HuH-7 (cell line): ENCODE measurements at places on chromosomes 16 and 17.

DNA sequence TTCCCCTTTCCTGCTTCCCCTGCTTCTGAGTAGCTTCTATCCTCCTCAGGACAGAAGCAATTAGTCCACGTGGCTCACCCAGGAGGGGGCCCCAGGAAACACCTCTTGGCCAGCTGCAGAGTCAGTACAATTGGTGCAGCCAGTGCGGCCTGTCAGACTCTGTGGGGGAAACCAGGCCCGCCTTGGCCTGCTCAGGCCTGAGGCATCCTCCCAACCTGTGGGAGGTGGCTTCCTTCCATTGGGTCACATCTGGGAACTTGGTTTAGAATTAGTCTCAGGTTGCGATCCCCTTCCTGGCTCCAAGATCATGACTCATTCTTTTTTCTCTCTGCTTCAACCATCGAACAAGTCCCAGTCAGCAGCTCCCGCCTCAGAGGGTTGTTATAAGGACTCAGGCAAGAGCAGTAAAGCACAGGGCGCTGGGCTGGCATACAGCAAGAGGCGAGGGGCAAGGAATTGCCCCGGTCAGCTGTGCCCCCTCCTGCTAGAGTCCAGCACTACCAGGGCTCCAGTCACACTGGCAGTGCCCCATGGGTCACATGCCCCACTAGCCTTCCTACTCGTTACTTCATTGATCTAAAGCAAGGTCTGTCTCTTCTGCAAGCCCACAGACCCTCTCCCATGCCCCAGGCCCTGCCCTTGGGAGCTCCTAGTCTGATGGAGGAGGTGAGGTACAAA lies 8.1 kb upstream of the EPX start:
- DNase-seq, result no peak

DNA sequence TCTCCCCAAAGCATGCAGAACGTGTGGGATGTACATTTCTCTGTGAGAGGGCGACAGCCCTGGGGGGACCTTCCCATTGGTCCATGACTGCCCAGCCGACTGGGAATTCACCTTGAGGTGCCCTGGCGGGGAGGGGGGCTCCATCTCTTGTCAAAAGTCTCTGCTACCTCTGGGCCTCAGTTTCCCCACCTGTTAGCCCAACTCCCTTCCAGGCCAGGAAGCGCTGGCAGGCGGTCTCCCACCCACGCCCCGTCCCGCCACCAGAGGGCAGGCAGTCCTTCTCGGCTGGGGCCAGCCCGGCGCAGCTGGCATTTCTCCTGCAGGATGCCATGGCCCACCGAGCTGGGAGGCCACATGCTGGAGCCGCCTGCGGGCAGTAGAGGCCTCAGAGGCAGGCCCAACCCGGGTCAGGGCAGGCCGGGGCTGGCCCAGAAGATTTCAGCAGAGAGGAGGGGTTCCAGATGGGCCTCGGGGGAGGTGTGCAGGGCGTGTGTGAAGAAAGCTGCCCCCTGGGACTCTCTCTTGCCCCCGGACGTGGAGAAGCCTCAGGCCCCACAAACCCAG lies 16.6 kb downstream of the CD7 start:
- DNase-seq, result peak; percentile 88

GRCh38 chr16:4113358-4114256 lies 2.6 kb downstream of the ADCY9 start:
- DNase-seq, result no peak

- DNase-seq, result no peak
Measured at GRCh38 chr16:14070555-14070876, 603 bp upstream of the MRTFB start.

DNA sequence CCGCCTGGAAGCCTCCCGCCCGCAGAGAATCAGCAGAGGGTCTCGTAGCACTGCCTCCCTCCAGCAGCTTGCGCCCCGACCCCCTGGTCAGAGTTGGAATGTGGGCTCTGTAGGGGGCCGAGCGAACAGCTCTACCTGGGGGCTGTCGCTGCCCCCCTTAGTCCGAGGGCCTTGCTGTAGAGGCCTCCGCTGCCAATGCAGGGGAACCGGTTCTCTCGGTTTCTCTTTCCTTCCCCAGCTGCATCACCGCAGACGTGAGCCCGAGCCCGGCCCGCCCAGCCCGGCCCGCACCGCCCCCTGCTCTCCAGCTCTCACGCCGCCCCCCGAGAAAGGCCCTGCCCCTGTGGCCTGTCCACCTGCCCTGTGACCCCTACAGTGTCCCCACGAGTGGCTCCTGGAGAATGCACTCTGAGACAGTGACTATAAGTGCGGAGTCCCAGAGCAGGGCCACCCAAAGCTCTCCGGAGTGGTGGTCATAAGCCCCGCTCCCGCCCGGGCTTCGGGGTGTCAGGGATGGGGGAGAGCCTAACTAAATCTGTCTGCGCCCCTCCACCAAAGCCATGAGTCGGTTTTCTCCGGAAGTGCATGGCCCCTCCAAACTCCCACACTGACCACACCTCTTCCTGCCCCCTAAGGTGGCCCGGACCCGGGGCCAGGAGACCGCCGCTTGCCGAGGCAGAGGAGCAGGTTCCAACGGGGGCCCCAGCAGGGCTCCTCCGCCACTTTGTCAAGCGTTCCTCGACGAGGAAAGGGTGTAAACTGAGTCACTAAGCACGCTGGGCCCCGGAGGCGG lies 1.7 kb downstream of the ARHGAP27 start:
- peak; percentile 75 for DNase-seq

- no peak for DNase-seq
Measured at GRCh38 chr16:57305159-57305811, 20.8 kb upstream of the PLLP start.

- no peak for DNase-seq
Measured at GRCh38 chr17:79922116-79922601, 82.9 kb upstream of the CBX4 start.

DNA sequence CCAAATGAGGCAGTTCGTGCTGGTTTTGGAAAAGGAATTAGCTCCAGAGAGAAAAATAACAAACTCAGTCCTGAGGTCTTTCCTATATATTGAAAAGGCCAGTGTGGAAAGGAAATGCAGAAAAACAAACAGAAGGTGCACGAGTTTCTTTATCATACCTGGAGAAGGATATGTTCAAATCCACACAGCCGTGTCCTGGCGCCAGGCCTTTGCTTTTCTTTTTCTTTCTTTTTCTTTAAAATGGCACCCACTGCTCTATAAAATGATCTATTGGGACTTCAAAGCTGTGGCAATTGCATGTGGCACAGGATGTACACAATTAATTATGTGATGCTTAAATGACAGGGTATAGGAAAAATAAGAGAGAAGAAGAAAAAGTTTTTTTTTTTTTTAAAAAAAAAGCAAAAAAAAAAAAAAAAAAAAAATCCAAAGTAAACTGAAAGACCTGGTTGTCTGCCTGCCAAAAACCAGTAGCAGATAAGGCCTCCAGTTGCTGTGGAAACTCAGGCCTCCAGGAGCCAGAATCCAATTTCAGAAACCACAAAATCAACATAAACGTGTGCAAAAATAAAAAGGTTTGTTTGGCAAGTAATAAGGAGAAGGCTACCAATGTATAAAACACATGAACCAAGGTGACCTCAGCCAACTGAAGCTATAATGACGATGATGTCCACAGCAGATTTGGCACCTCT lies 957.6 kb upstream of the SOX9 start:
- DNase-seq, result peak; percentile 32

DNA sequence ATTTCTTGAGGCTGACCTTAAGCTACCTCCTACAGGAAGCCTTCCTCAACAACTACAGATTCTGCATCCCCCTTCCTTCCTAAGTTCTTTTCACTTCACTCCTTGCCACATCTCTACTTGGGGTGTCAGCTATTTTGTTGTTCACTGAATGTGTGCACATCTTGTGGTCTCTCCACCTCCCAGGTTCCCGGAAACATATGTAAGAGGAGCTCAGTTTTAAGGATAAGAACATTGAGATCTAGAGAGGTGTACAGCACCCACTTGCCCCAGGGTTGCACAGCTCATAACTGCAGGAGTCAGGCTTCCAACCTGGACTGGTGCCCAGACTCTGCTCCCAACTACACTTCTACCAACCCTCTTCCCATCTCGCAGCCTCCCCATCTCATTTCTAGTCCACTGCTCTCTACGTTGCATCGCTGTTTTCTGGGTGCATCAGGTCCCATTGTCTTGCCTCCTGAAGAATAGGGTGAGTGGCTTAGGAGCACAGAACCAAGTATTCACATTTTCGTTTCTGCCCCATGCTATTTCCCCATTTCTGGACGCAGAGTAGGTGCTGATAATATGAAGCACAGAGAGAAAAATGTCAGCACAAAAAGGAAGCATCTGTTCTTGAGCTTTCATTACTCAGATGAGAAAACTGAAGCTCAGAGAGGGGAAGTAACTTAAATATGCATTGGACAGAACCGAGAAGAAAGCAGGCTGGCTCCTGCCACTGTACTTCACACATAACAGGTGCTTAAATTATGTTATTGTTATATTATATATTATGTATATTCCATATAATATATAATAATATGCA lies 292.0 kb upstream of the CCL2 start:
- DNase-seq, result no peak

- peak; percentile 39 for DNase-seq
Measured at GRCh38 chr17:17856386-17856785, 19.6 kb upstream of the SREBF1 start.

- DNase-seq, result no peak
Measured at GRCh38 chr17:55726440-55726839, 3.8 kb upstream of the TMEM100 start.

DNA sequence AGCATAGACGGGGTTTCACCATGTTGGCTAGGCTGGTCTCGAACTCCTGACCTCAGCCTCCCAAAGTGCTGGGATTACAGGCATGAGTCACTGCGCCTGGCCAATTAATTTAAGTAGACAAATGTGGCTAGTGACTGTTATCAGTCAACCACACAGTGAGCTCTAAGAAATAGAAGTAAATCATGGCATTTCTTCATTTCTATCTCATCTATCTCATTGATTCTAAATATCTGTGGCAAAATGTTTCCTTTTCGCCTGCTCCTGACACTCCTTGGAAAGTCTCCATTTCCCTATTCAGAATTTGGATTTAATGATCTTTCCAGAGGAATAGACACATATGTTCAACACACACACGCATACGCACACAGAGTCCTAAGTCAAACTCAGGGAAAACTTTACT lies 81.3 kb downstream of the HIC1 start:
- DNase-seq, result no peak

- no peak for DNase-seq
Measured at GRCh38 chr16:22694887-22695382, 119.0 kb upstream of the HS3ST2 start.

DNA sequence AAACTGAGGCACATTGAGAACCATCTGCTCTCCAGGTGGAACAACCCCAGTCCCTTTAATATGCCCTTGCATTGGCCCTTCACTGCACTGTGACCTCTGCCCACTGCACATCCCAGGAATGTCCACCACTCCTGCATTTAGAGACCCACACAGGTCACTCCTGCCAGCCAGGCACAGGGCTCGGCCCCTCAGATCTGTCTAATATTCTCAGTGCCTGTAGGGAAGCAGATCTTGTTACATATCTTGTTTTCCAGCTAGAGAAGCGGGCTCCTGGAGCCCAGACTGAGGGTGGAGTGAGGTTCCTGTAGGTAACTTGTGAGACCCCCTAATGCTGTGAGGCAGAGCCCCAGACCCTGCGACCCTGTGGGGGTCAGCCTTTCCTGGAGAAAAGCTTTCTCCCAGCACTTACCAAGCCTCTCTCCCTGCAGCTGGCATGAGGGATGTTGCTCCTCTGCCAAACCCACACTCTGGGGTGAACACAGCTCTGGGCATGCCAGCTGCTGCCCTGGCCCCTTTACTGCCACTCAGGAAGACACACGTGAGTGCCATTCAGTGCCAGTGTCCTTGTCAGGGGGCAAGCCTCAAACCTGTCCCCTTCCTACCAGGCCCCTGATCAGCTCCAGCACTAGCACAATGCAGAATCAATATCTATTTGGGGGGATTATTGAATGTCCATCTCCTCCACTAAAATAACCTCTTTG lies 40.3 kb upstream of the CRHR1 start:
- no peak for DNase-seq

DNA sequence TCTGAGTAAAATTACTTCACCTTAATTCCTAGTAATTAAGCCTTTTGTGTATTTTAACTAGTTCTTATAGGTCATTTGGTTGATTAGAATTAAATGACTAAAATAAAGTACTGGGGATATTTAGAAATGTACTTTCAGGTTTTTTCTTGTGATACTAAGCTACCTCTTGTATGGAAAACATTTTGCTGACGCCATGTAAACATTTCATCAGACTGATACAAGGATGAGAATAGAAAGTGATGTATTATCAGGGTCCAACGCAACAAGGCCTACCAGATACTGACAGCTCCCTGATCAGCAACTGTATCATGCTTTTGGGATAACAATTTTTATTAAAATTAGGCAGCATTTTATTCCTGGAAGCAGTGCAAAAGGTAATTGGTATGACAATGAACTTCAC lies 1.7 kb downstream of the SMARCE1 start:
- no peak for DNase-seq

- DNase-seq, result no peak
Measured at GRCh38 chr16:47528431-47528830, 67.3 kb downstream of the PHKB start.
